ENCODE measurements at places on chromosomes 11 and 22.
A peak's percentile ranks its signal among the peaks of the same experiment; 100 is the strongest.

DNA sequence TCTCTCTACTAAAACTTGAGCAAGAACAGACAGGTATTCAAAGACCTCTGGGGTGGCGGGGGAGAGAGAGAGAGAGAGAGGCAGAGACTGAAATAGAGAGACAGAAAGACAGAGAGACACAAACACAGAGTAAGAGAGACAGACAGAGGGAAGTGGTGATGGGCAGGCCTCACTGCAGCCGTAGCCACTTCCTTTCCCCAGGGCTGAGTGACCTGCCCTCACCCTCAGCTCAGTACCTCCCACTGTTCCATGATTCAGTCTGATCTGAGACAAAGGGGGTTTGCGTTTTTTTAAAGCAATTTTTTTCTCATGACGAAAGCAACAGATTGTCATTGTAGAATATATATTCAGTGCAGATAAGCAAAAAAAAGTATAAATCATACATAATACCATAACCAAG lies 607.9 kb upstream of the B3GAT1 start:
- DNase-seq = no peak

GRCh38 chr11:87076260-87076783 lies 38.6 kb downstream of the TMEM135 start:
- DNase-seq = no peak

- DNase-seq = peak; percentile 12
These were observed 827 bp downstream of the PHF21B start for GRCh38 chr22:45008751-45009605.

- DNase-seq = peak; percentile 6
These were observed 9.4 kb downstream of the UEVLD start for GRCh38 chr11:18578975-18579598.

DNA sequence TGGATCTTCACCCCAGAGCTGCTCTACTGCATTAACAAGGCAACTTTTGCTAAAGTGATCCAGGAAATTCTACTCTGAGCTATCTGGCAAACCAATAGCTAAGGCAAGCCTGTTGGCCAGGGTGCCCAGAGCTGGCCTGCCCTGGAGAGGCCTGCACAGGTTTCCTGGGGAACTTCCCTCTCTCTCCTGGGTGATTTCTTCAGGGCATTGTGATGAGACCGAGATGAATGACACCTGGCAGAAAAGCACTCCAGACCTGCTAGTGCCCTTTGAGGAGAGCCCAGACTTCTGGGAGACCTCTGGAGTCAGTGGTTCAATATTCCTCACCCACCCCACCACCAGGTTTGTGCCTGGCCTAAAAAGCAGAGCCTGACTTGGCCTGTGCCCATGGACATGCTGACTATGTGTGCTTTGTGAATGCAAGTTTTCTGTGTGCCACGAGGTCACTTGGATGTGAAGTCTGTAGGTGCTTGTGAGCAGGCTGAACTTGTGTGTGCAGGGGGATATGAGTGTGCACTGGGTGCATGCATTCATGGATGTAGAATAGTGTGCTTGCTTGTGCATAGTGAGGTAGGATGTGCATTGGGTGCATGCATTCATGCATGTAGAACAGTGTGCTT lies 4.4 kb upstream of the APLNR start:
- no peak for DNase-seq

GRCh38 chr11:84981301-84981700 lies 645.8 kb downstream of the DLG2 start:
- DNase-seq = no peak

DNA sequence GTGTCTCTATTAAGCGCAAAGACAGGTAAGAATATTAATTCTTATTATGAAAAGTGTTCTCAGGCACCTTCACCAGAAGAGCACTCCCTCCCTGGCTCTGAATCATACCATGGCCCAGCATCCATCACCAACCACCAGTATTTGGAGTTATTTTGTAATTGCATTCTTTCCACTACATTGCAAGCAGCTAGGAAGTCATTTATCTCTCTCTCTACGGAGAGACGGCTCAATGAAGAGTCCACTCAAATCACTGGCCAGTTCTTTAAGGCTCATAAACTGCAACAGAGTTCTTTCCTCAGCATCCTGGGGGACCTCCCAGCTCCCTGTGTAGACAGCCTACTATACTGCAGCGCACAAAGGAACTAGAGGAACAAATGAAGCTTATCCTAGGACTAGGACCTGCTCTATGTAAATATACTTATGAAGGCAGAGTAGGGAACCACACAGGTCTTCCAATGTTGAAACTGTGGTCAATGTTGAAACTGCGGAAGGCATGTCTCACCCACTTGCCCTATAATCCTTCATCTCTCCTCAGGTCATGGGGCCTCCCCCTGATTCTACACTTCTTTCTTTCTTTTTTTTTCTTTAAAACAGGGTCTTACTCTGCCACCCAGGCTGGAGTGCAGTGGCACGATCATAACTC lies 63.4 kb downstream of the AAMDC start:
- no peak for DNase-seq

- DNase-seq = no peak
These were observed 110.5 kb downstream of the ATG16L2 start for GRCh38 chr11:72924568-72925190.

DNA sequence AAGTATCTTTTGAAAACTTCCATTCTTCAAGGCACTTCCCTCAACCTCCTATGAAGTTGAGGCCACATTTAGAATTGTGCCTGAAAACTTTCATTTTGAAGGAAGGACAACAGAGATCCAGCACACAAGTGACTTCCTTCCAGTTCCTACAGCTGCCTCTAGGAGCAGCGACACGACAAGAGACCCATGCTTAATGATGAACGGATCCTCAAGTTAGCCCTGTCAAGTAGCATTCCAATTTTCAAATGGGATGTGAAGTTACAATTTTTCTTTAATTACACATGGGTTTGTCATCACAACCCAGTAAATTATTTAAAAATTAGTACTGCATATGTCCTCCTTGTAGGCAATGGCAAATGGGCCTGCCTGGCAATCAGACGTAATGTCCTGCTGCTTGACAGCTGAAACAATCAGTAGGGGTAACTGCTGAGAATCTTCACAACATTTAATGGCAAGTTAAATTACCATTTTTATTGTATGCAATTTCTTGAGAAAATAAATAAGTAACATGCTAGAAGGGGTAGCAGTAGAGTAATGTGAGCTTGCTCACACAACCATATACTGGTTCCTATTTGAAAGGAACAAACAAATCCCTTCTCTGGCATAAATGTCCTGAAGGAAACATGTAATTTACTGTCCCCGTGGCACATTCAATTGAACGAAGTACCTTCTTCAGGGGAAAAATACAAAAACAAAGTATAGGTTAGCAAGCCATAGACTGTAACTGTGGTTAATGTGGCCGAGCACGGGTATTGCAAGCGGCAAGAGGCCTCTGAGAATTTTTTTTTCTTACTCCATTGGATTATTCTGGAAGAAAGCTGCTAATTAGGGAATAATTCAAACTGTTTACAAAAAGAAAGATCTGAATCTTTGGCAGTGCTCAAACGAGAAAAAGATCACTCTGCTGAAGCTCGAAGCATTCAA lies 288.3 kb downstream of the CADM1 start:
- DNase-seq = no peak

GRCh38 chr11:133065847-133066485 lies 466.3 kb downstream of the OPCML start:
- DNase-seq = no peak

DNA sequence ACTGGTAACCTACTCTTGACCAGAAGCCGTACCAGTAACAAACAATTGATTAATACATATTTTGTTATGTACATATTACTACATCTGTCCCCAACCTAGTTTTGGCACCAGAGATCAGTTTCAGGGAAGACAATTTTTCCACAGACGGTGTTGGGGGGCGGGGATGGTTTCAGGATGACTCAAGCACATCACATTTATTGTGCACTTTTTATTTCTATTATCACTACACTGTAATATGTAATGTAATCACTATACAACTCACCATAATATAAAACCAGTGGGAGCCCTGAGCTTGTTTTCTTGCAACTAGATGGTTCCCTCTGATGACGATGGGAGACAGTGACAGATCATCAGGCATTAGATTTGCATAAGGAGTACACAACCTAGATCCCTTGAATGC lies 15.5 kb downstream of the DGCR8 start:
- peak; percentile 55 for DNase-seq

- no peak for DNase-seq
These were observed 390.6 kb upstream of the ANO3 start for GRCh38 chr11:25941353-25941752.

GRCh38 chr11:76610371-76610770 lies 60.2 kb downstream of the LRRC32 start:
- no peak for DNase-seq

DNA sequence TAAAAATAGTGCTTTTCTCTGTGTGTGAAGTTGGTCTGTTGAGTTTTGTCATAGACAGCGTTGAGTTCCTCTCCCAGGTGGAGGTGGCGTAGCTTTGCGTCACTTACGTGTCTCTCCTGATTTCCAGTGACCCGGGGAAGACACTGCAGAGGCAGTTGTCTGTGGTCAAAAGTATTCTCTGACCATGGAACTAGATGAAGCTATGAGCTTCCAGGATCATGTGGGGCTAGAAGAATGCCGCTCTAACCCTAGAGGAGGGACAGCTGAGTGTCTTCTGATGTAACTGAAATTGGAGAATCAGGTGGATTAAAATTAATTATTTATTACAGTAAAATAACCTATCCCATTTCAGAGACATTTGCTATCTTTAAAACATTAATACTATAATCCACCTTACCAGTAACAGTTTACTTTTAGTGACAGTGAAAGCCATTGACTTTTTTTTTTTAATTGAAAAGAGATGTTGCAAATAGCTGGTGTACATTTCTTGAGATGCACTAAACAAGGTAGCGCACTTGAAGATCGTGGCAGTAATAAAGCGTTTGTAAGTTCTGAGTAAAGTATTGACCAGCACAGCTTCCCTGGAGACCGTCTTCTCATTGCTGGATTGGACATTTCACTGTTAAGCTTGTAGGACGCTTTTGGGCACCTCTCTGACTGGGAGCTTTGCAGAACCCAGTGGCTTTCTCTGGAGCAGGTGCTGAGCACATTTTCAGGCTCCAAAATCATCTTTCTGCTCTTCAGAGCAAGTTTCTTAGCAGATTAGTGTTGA lies 9.7 kb downstream of the CAT start:
- no peak for DNase-seq

DNA sequence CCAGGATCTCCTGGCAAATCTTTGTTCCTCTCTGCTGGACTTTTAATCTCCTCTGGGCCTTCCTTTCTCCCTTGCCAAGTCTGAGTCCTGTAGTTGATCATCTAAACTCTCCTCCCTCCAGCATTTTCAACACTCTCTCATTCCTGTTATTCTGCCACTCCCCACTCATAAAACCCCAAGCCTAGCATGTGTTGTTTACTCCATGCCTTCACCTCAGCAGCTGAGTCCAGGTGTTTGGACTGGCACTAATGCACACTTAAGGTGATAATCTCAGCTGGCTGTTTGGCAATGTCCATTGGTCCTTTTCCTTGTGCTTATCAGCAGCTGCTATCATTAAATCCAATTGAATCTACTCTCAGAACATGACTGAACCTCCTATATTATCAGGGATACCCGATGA lies 876.8 kb upstream of the TENM4 start:
- DNase-seq = no peak

- DNase-seq = no peak
These were observed 6.0 kb downstream of the ACO2 start for GRCh38 chr22:41474872-41475451.

GRCh38 chr22:42961810-42962209 lies 53.1 kb downstream of the PACSIN2 start:
- no peak for DNase-seq

DNA sequence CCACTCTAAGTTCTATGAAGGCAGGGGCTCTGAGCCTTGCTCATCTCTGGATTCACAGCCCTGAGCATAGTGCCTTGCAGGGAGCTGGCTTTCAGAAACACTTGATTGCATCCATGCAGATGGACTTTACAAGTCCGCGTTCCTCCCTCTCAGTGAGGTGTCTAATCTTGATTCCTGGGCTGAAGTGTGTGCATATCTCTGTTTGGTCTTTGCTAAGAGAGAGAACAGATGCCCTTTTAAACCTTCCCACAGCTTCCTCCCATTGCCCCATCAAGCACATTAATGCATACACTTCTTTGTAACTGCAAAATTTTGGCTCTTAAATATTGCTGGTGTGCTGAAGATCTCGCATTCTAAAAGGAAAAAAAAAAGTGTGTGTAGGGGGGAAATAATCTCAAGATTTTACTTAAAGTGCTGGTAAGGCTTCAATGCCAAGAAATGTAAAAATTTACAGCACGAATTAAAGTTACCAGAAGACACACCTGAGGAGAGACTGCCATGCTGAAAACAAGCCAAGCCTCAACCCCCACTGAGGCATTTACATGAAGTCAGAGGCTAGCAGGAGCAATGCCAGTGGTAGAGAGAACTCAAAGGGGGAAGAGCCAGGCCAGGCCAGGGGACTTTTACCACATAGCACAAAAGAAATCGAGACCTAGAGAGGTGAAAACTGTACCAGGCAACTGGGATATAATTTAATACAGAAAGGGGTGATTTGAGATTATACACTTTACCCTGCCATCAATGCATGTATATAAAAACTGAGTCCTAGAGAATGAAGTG lies 492.1 kb downstream of the SOX6 start:
- no peak for DNase-seq

DNA sequence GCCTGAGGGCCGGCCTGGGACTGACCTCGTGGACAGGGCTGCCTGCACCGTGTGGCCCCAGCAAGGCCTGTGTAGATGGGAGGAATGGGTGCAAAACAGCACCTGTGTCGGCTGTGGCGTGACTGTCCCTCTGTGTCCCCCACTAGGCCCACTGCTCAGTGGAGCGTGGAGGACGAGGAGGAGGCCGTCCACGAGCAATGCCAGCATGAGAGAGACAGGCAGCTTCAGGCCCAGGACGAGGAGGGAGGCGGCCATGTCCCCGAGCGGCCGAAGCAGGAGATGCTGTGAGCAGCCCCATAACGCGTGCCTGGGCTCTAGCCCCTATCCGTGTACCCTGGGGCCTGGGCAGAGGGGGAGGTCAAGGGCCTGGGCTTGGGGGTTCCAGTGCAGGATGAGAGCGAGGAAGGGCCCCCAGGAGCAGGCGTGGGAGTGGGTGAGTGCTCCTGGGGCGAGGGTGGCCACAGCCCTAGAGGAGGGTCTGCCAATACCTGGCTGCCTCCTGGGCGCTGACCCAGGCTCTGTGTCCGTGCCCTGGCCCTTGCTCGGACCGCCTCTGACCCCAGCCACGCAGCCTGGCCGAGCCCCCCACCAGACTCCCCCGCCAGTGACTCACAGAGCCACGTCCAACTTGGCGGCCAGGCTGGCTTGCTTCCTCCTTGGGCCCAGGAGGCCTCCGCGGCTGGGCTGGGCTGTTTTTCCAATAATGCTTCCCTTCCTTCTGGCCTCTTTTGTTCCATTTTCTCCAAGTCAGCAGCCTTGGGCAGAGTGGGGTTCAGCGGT lies 11.6 kb downstream of the PRR33 start:
- DNase-seq = no peak

DNA sequence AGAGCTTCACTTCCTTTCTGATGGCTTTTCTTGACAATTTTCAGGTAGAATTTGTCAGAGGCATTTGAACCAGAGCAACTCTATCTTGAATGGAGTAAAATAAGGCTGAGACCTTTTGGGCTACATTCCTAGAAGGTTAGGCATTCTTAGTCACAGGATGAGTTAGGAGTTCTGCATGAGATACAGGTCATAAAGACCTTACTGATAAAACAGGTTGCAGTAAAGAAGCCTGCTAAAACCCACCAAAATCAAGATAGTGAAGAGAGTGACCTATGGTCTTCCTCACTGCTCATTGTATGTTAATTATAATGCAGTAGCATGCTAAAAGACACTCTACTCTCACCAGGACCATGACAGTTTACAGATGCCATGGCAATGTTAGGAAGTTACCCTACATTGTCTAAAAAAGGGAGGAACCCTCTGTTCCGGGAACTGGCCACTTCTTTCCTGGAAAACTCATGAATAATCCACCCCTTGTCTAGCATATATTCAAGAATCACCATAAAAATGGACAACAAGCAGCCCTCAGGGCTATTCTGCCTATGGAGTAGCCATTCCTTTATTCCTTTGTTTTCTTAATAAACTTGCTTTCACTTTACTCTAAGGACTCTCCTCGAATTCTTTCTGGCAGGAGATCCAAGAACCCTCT lies 1519.7 kb upstream of the TENM4 start:
- no peak for DNase-seq

Measured in activated CD4-positive, alpha-beta T cell treated with anti-CD3 and anti-CD28 coated beads, Interleukin-2, amount 50 U/mL, for 48 hours (primary cell).